B cell (primary cell): ENCODE measurements at places on chromosomes 13 and 19. TPM values are rescaled to one million over a fixed set of nuclear protein-coding genes. Genes with fewer than 3 reads are reported as not detected.
A peak's percentile ranks its signal among the peaks of the same experiment; 100 is the strongest.

- H3K4me3 ChIP-seq = no peak overlapping the region
- peak; percentile 54 for DNase-seq
- no peak overlapping the region for H3K27ac ChIP-seq
- no peaks in the 10 kb centered on the region for H3K36me3 ChIP-seq
- H3K27me3 ChIP-seq = no peaks in the 10 kb centered on the region
These were observed 7.3 kb downstream of the PIAS4 start for GRCh38 chr19:4014541-4015491.

GRCh38 chr13:38463048-38463447 is 113.4 kb downstream of the UFM1 start:
- no peak for DNase-seq
- no peaks in the 10 kb centered on the region for H3K36me3 ChIP-seq
- no peak overlapping the region for H3K4me3 ChIP-seq
- H3K27ac ChIP-seq = no peak overlapping the region

Gene CD22
- 692 and 698 TPM in 2 replicates for total RNA-seq

DNA sequence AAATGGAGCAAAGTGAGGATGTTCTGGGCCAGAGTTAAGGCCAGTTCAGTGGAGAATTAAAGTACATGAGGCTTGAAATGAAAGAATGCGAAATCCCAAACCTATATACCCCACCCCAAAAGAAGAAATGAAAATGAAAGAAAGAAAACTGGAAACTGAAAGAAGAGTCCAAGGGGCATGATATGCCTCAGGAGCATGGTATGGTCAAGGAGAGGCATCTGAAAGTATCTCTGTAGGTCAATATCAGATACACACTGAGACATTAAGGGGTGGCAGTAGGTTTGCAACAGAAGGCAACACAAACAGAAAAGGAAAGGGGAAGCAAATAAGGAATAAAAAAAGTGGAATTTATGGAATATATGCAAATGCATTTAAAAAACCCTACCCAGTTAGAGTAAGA is 166.5 kb downstream of the COG6 start:
- H3K4me1 ChIP-seq = no peaks in the 10 kb centered on the region
- H3K27me3 ChIP-seq = no peaks in the 10 kb centered on the region
- H3K36me3 ChIP-seq = no peaks in the 10 kb centered on the region

Gene CLDND2
- 0.87 and 1.9 TPM in 2 replicates for total RNA-seq

GRCh38 chr13:30731361-30732045 is 3.8 kb upstream of the ALOX5AP start:
- H3K27ac ChIP-seq = no peak overlapping the region
- H3K4me1 ChIP-seq = peaks cover 24% of the 10 kb centered on the region
- H3K27me3 ChIP-seq = no peaks in the 10 kb centered on the region
- no peaks in the 10 kb centered on the region for H3K36me3 ChIP-seq
- no peak overlapping the region for H3K4me3 ChIP-seq

DNA sequence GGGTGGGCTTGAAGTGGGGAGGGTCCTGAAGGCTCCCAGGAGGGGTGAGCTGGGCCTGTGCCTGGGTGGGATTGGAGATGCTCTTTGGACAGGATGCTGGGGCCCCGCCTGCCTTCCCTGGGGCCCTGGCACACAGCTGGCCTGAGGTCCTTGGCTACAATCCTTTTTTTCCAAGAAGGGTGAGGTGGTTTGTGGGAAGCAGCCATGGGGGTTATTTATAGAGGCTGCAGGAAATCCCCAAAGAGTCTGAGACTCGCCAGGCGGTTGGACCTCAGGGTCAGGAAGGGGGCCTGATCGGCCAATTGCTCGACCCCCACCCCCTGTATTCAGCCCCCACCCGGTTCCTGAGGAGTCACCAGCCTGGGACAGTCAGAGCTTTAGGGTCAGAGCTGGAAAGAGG is 10.0 kb downstream of the GTPBP3 start:
- no peak overlapping the region for H3K4me3 ChIP-seq
- H3K27me3 ChIP-seq = peaks cover 42% of the 10 kb centered on the region
- H3K27ac ChIP-seq = no peak overlapping the region
- no peak for DNase-seq
- H3K36me3 ChIP-seq = no peaks in the 10 kb centered on the region

- no peak overlapping the region for H3K4me3 ChIP-seq
- H3K36me3 ChIP-seq = peaks cover 13% of the 10 kb centered on the region
- DNase-seq = no peak
- no peak overlapping the region for H3K27ac ChIP-seq
- no peaks in the 10 kb centered on the region for H3K27me3 ChIP-seq
These were observed 2.3 kb downstream of the TFDP1 start for GRCh38 chr13:113586661-113587479.

Gene CRB3
- 3.1 and 3.6 TPM in 2 replicates for total RNA-seq

Gene KLF1
- total RNA-seq = not detected in 2 replicates

Gene SCGB2B2
- total RNA-seq = 0.91 and 2.8 TPM in 2 replicates

DNA sequence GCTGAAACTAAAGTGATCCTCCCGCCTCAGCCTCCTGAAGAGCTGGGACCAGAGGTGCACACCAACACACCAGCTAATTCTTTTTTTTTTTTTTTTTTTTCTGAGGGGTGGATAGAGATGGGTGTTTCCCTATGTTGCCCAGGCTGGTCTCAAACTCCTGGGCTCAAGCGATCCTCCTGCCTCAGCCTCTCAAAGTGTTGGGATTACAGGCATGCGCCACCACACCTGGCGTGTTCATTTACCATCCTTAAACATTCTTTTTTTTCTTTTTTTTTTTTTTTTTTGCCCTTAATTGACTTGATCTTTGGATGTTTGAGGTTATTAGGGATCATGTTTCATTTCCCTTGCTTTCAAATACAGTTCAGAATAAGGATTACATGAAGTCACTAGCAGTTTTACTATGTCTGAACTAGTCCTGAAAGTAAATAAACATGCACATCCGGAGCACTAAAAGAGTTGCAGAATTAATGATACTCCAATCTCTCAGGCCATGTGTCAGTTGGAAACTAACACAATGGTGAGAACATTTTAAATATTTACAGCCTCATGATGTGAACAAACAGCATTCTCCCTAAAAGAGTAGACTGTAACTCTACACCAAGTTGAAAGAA is 10.2 kb downstream of the UTP14C start:
- no peak overlapping the region for H3K4me3 ChIP-seq
- no peak overlapping the region for H3K27ac ChIP-seq
- no peak for DNase-seq
- H3K36me3 ChIP-seq = no peaks in the 10 kb centered on the region
- H3K4me1 ChIP-seq = no peaks in the 10 kb centered on the region

GRCh38 chr13:84864341-84864740 is 934.9 kb downstream of the SLITRK6 start:
- H3K27ac ChIP-seq = no peak overlapping the region
- H3K27me3 ChIP-seq = no peaks in the 10 kb centered on the region
- H3K4me3 ChIP-seq = no peak overlapping the region
- no peak for DNase-seq
- no peaks in the 10 kb centered on the region for H3K36me3 ChIP-seq

- no peaks in the 10 kb centered on the region for H3K4me1 ChIP-seq
- H3K27ac ChIP-seq = no peak overlapping the region
- no peaks in the 10 kb centered on the region for H3K36me3 ChIP-seq
- H3K27me3 ChIP-seq = no peaks in the 10 kb centered on the region
These were observed 6.0 kb upstream of the CCNP start for GRCh38 chr19:40232479-40232878.

DNA sequence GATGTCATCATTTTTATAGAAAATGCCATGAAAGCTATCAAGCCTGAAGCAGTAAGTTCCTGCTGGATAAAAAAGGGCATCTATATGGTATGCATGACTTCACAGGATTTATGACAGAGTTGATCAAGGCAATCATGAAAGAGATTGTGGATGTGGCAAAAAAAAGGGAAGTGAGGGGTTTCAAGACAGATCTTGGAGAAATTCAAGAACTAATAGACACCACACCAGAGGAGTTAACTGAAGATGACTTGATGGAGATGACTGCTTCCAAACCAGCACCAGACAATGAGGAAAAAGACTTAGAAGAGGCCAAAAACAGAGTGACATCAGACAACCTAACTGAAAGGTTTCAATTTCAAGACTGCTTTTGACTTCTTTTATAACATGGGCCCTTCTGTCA is 691.1 kb upstream of the SLC10A2 start:
- no peaks in the 10 kb centered on the region for H3K4me1 ChIP-seq
- no peaks in the 10 kb centered on the region for H3K36me3 ChIP-seq
- no peak overlapping the region for H3K4me3 ChIP-seq
- H3K27me3 ChIP-seq = no peaks in the 10 kb centered on the region

DNA sequence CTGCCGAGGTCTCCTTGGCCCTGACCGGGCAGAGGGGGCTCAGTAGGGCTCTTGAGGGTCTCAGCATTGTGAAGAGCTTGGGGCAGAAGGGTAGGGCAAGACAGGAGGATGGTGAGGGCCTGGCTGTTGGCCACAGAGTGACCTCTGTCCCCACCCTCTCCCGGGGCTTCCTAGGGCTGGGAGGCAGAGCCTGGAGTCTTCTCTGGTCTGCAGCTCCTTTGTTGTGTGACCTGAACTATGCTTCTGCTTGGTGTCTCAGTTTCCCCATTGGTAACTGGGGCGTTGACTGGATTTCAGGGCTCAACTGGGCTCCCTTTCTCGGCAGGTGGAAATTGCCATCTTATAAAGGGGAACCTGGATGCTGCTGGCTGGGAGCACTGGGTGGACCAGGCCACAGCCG is 30.1 kb upstream of the PEPD start:
- no peaks in the 10 kb centered on the region for H3K4me1 ChIP-seq
- H3K4me3 ChIP-seq = no peak overlapping the region
- H3K36me3 ChIP-seq = no peaks in the 10 kb centered on the region
- DNase-seq = no peak
- H3K27ac ChIP-seq = no peak overlapping the region
- no peaks in the 10 kb centered on the region for H3K27me3 ChIP-seq

Gene PROZ
- total RNA-seq = not detected in 2 replicates

Gene CASP14
- total RNA-seq = not detected in 2 replicates
